ENCODE measurements at places on chromosomes 13 and 19. TPM values are rescaled to one million over a fixed set of nuclear protein-coding genes. Genes with fewer than 3 reads are reported as not detected.

NBEA gene
- total RNA-seq: 3.5 TPM

S1PR5 gene
- 2.9 TPM for total RNA-seq

CAPN12 gene
- total RNA-seq: not detected

IGFL3 gene
- not detected for total RNA-seq

TMEM143 gene
- 3.0 TPM for total RNA-seq

GJB2 gene
- not detected for total RNA-seq

C19orf73 gene
- 0.32 TPM for total RNA-seq

KLK2 gene
- not detected for total RNA-seq

SPACA4 gene
- total RNA-seq: not detected

TSSK6 gene
- total RNA-seq: 1.3 TPM

ZNF93 gene
- total RNA-seq: 11.2 TPM

LGALS16 gene
- total RNA-seq: not detected

FLT1 gene
- total RNA-seq: 23.2 TPM

ARHGAP33 gene
- 2.3 TPM for total RNA-seq

FPR1 gene
- not detected for total RNA-seq

LRG1 gene
- not detected for total RNA-seq

TJP3 gene
- total RNA-seq: not detected

ZNF793 gene
- 2.6 TPM for total RNA-seq

C19orf67 gene
- not detected for total RNA-seq

LINGO3 gene
- total RNA-seq: under 0.01 TPM

LGALS4 gene
- not detected for total RNA-seq

MYPOP gene
- total RNA-seq: 2.6 TPM

NXNL1 gene
- not detected for total RNA-seq

CLEC4G gene
- total RNA-seq: not detected

KLF12 gene
- 12.6 TPM for total RNA-seq

KLK6 gene
- not detected for total RNA-seq

MAP4K1 gene
- 0.32 TPM for total RNA-seq

SPC24 gene
- total RNA-seq: 44.5 TPM

SPRYD7 gene
- total RNA-seq: 6.4 TPM

ZNF14 gene
- total RNA-seq: 4.2 TPM

URI1 gene
- 60.9 TPM for total RNA-seq

GPR18 gene
- not detected for total RNA-seq

KEAP1 gene
- 60.5 TPM for total RNA-seq

PEAK3 gene
- total RNA-seq: under 0.01 TPM

ADGRE3 gene
- total RNA-seq: not detected

OR7D2 gene
- 0.43 TPM for total RNA-seq

KIR2DL3 gene
- total RNA-seq: not detected

NKPD1 gene
- under 0.01 TPM for total RNA-seq

PDE4A gene
- 4.8 TPM for total RNA-seq

MED16 gene
- 26.8 TPM for total RNA-seq

All from fibroblast of villous mesenchyme (primary cell).